ENCODE measurements at places on chromosomes 5 and 9.

DNA sequence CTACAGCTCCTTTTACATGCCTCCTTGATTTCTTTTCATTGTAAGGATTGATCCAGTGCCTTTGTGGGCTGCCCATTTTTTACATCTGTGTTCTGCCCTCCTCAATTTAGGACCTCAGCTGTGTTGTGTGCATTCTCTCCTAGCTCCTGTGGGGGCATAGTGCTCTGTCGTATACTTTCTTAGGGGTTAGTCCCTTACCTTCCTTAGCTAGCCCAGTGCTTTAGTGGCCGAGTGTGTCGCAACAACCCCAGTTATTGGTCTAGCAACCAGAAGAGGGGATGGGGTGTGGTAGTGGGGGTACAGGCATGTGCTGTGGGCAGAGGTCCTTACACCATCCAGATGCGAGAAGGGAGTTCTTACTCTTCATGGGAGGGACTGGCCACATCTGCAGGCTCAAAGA, 12.1 kb downstream of the MTRR start:
- DNase-seq = no peak

GRCh38 chr9:128142596-128142995, 6.7 kb upstream of the LCN2 start:
- DNase-seq = no peak

DNA sequence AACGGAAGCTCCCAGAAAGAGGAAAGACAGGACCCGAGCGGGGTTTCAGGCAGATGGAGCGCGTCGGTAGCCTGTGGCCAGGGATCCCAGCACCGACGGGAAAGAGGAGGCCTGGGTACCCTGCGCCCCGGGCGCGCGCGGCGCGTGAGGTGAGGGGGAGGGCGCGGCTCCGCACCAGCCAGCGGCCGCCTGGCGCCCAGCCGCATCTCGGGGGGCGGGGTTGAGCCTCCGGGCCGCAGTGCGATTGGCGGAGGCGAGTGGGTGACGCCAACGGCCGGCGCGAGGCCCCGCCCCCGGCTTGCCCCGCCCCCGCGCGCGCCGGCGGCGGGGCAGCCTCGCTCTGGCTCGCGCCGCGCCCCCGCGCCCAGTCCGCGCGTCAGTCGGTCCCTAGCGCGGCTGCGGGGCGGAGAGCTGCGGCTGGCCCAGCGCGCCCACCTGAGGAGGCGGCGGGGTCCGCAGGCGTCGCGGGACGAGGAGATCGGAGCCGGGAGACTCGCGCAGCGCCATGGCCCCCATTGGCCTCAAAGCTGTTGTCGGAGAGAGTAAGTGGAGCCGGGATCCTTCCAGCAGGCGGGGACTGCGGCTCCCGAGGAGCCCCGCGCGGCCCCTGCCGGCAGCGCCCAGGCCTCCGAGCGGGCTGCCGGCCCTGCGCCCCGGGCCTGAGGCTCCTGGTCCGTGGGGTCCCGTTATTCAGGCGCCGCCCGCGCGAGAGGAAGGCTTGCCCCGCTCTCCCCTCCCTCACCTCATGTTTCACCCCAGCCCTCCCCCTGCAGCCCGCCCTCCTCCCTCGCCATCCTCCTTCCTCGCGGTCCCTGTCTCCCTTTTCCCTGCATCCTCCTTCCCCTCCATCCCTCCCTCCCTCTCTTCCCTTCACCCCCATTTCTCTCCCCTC, at the start of gene STXBP1:
TSS of gene STXBP1 (plus strand) at position 379 of the 892 bp plus-strand sequence. CDS start at position 506, 127 bp downstream.
- peak; percentile 58 for DNase-seq

DNA sequence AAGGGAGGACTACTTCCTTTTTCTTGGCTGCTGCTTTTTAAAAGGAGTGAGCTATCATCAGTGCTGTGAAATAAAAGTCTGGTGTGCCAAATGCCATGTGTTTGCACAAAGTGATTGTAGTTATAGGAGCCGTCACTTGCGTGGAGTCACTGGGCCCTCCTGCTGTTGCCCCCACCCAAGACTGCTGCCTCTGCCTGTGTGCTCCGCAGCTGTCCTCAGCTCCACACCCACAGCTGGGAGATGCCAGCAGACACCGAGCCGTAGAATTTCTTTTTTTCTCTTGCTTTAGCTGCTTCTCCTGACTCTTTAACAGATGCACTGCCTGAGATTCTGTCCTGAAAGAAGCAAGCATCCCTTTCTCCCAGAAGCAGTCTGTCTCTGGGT, 9.8 kb upstream of the GLE1 start:
- DNase-seq = no peak

GRCh38 chr5:151424892-151425523, 22.4 kb upstream of the SLC36A1 start:
- no peak for DNase-seq

GRCh38 chr9:16150938-16151650, 598.3 kb downstream of the CCDC171 start:
- DNase-seq = no peak

DNA sequence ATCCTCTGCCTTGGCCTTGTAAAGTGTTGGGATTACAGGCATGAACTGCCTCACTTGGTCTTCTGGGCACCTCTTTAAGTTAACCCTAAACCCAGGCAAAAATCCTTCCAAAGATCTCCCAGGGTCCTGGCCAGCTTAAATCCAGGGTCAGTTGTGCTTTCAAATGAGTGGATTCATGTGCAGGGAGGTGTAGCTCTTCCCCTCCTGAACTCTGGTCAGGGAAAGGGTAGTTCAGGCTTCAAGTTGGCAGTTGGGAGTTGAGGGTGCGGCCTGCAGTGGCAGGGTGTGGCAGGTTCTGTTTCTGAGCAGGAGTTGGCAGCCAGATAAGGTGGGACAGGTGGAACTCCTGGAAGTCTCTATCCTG, 3.6 kb downstream of the HNRNPAB start:
- DNase-seq = no peak

DNA sequence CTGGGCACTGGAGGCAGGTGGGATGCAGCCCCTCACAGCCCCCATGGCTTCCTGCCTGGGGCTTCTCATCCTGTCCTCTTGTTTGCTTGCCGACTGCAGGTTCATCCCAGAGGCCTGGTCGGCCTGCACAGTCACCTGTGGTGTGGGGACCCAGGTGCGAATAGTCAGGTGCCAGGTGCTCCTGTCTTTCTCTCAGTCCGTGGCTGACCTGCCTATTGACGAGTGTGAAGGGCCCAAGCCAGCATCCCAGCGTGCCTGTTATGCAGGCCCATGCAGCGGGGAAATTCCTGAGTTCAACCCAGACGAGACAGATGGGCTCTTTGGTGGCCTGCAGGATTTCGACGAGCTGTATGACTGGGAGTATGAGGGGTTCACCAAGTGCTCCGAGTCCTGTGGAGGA, 232.7 kb downstream of the ADAMTSL1 start:
- DNase-seq = no peak

DNA sequence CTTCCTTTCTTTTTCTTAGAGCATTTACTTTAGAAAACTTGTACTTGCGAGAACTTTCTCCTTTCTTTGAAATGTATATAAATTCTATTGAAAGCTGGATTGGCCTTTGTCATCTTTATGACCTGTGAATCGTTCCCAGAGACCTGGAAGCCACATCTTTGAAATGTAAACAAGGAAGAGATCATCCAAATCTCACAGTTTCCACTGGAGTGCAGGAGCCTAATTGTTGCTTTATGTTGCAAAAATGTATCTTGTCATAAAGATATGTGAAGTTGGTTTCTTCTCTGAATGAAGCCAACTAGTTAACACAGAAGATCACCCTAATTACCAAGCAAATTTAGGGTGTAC, 1101.8 kb downstream of the TAF11L14 start:
- no peak for DNase-seq

DNA sequence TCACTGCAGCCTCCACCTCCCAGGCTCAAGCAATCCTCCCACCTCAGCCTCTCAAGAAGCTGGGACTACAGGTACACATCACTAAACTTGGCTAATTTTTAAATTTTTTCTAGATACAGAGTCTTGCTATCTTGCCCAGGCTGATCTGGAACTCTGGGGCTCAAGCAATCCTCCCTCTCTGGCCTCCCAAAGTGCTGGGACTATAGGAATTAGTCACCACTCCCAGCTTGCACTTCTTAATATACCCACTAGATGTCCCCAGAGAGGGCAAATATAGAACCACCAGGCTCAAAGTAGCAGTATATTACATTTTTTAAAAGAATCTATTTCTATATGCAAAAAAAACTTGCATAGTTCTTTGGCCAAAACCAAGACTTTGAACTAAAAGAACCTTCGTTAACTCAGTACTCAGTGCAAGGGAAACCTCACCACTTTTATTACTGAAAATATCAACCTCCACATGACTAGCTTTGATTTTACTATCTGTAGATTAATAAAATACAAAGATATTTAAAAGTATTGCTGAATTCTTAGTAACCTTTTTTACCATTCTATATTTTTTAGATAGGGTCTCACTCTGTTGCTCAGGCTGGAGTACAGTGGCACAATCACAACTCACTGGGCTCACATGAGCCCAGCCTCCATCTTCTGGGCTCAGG, 25.8 kb upstream of the HSD17B3 start:
- no peak for DNase-seq

DNA sequence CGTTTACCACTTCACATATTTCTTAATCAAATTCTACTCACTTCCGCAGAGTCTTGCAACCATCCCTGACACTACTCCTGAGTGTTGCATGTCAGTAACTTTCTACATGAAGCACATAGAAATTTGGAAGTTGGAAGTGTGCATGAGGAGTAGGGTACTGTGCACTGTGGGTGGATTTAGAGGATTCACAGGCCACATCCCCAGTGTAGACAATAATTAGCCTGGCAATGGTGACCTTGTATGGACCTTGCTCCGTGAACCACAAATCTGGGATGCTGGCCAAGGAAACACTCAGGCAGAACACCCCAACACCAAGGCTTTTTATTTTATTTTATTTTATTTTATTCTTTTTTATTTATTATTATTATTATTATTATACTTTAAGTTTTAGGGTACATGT, 25.5 kb downstream of the CTSL start:
- DNase-seq = no peak

DNA sequence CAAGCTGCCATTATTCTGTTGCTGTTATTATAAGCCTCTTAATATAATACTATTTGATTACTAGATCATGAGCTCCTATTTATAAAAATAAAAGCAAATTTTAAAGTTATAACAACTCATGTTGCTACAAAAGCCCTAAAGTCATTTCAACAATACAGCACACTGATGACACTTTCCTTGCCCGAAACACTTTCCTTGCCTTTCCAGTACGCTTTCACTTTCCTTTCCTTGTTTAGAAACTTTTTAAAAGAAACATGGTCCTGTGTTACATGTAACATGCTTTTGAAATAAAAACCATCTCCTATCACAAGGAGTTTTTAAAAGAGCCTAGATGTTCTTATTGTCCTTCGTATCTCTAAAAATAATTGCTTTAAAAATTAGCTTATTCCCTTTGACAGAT, 688.4 kb downstream of the PTPRD start:
- no peak for DNase-seq

DNA sequence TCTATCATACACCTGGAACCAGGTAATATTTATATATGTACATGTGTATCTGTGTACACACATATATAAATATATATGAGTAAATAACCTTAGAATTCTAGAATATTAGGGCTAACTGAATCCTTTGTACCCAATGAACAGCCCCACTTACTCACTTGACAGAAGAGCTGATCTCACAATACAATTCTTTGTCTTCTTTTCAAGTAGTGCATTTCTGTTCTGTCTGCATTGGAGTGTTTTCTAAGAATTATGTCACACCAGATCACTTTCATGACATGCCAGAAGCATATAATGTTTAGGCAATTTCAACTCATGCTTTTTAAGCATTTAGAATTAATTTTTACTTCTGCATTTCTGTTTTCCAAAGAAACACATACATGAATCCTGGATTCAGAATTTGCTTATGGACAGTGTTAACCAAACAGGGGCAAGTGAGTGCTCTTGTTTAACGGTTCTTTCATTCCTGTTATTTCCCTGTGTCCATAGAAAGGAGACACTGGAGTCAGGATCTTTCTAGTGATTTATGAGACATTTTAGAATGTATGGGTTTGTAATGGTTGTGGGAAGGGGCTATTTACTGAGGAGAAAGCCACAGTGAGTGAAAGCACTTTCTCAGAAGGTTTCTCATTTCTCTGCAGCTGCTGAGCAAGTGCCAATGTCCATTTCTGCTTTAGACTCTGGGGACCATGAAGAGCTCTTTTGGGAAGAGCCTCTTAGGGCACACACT, 123.2 kb downstream of the RMI1 start:
- DNase-seq = no peak

- DNase-seq = no peak
Observed at GRCh38 chr5:110362261-110362660, 364.2 kb downstream of the TMEM232 start.

GRCh38 chr5:170632985-170633234, 129.1 kb downstream of the KCNIP1 start:
- no peak for DNase-seq

- DNase-seq = no peak
Observed at GRCh38 chr5:21221616-21222015, 1233.6 kb upstream of the CDH18 start.

DNA sequence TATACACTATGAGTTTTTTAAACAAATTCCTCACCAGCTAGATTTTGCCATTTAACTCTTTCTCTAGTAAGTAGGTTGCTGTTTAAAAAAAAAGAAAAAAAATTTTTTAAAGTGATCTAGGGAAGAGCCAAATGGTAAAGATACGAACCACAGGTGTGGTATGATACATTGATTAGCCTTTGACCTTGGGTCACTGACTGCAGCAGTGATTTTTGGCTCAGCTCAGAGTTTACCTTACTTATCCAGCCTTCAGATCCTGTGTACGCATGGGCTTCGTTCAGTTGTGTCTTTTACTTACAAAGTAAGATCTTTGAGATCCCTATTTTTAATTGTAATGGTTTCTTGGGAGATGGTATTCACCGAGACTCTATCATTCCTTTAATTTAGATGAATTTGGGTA, 12.4 kb upstream of the GNG10 start:
- no peak for DNase-seq

- DNase-seq = no peak
Observed at GRCh38 chr9:113738496-113738892, 137.6 kb upstream of the ZNF618 start.

DNA sequence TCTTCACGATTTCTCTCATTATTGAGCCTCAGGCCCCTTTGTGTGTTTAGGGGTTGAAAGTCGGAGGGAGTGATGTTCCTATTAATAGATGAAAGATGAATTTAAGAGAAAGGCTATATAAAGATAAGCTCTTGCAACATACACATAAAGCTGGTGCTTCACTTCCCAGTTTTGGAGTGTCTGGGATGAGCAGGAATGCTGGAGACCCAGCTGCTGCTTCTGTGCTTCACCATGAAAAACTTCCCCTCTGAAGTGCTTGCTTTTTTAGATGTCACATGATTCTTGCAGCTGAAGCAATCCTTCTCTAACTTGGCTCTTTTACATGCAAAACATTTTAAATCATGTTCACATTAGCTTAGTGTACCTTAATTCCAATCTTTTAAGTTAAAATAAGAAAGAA, 19.7 kb upstream of the SNCAIP start:
- DNase-seq = no peak

GRCh38 chr5:112529525-112529924, 110.4 kb upstream of the EPB41L4A start:
- DNase-seq = no peak

GRCh38 chr9:89362647-89363310, 44.5 kb downstream of the SECISBP2 start:
- DNase-seq = no peak

- no peak for DNase-seq
Observed at GRCh38 chr5:2740051-2740875, 11.2 kb downstream of the IRX2 start.

- DNase-seq = no peak
Observed at GRCh38 chr5:147901599-147902039, 4.7 kb downstream of the C5orf46 start.

- DNase-seq = no peak
Observed at GRCh38 chr5:149485655-149486615, 65.3 kb downstream of the CSNK1A1 start.

GRCh38 chr9:131144201-131144600, 18.8 kb downstream of the NUP214 start:
- DNase-seq = no peak

- no peak for DNase-seq
Observed at GRCh38 chr5:77282337-77283027, 72.0 kb downstream of the PDE8B start.
